ENCODE measurements at places on chromosomes 6 and 20.

DNA sequence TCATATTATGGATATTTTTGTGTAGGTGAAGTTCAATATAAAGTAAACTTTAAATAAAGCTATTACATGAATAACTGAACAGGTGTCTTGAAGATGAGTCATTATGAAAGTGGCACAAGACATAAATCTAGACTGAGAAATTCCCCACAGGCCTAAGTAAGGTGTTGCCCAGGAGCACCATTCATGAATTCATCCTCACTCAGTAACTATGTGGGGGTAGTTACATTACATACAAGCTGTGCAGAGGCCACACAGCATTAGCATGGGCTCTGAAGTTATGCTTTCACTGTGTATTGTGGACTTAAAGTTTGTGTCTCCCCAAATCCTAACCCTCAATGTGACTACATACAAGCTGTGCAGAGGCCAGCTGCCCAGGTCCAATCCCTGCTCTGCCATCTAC, 65.9 kb downstream of the BCAS1 start:
- no peak for DNase-seq

- no peak for DNase-seq
These were observed 109.1 kb downstream of the TOX2 start for GRCh38 chr20:44023515-44024371.

GRCh38 chr6:45923831-45924391, 91.7 kb downstream of the CLIC5 start:
- peak; percentile 60 for DNase-seq

DNA sequence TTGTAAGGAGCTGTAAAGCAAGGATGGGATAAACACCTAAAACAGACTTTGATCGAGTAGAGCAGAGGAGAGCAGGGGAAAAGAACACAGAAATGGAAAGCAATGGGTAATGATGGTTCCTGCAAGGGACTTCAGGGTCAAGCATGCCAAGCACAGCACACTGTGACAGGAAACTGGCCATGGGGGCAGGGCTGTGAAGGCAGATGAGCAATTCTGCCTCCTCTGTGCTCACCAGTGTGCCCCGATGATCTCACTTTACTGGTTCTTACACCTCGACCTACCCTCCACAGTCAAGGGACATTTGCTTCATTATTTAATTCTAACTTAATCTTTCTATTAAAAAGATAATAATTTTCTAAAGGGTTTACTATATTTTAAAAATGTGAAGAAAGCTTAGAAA, 21.6 kb upstream of the MYB start:
- no peak for DNase-seq

DNA sequence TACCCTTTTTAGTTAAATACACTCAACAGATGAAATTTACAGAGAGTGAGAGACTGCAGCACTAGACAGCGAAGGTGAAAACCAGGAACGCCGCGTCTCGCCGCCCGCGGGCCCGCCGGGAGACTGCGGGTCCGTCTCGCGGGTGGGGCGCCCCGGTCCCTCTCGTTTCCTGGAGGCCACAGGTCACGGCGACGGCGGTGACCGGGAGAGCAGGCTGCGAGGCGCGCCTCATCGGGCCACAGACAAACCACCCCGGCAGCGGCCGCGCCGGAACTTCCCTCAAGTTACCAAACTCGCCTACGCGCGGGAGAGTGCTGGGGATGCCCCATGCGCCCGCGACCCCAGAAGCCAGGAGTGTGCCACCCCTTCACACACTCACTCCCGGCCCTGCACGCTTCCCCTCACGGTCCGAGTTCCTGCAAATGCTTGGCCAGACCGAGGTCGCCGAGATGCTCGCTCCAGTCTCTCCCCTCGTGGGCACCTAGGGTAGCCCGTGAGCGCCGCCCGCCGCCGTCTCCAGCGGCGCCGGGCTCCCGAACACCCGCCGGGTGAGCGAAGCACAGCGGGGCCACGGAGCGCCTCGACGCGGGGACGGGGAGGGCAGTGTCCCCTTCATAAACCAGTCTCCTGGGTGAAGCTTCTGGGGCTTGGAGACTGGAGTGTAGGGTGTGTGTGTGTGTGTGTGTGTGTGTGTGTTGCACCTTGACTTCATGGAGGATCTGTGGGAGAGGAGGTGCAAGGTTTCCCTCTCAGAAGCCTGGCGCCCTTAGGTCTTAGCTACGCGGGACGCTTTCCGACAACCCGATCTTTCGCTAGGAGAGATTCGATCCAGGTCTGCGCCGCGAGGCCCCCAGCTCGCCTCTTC, 1.4 kb downstream of the BACH2 start:
- DNase-seq = no peak

DNA sequence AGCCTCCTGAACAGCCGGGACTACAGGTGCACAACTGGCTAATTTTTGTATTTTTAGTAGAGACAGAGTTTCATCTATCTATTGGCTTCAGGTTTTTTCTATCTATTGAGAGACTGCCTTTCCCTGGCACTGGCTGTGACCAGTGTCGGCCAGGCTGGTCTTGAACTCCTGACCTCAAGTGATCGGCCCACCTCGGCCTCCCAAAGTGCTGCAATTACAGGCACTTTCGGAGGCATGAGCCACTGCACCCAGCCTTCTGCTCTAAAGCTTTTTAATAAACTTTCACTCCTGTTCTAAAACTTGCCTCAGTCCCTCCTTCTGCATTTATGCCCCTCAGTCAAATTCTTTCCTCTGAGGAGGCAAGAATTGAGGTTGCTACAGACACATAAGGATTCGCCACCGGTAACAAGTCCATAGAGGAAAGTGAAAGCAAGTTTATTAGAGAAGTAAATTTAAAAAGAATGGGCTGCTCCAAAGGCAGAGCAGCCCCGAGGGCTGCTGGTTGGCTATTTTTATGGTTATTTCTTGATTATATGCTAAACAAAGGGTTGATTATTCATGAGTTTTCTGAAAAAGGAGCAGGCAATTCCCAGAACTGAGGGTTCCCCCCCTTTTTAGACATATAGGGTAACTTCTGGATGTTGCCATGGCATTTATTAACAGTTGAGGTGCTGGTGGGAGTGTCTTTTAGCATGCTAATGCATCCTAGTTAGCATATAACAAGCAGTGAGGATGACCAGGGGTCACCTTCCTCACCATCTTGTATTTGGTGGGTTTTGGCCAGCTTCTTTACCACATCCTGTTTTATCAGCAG, 44.8 kb upstream of the RNGTT start:
- no peak for DNase-seq

DNA sequence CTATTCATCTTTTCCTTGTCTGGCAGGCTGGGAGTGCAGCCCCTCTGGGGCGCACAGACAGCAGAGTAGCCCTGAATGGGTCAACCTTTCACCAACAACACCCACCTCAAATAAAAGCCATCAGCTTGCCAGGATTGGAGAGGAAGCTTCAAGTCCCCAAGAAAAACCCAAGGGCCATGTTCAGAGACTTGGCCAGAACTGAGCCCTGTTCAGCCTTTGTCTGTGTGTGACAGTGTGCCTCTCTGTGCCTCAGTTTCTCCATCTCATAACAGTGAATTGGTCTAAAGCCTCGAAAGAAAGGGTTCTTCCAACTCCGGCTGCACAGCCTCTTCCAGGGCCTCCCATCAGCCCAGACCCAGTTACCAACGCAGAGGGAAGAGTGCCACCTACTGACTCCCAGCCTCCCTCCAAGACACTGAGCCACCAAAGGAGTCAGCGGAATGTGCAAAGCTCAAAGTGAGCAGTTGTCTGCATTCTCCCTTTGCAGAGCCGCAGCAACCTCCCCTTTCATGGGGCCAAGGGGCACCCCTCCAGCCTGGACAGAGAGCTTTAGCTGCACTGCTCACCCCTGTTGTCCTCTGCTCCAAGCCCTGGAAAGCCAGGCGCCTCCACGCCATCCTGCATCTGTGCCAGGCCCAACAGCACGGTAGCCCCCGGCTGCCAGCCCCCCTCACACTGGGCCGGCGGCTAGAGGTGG, 82.7 kb upstream of the TOP1 start:
- peak; percentile 21 for DNase-seq

GRCh38 chr6:85561750-85562357, 31.8 kb downstream of the SNX14 start:
- peak; percentile 39 for DNase-seq

- DNase-seq = no peak
These were observed 985 bp downstream of the ZBP1 start for GRCh38 chr20:57619051-57619831.

DNA sequence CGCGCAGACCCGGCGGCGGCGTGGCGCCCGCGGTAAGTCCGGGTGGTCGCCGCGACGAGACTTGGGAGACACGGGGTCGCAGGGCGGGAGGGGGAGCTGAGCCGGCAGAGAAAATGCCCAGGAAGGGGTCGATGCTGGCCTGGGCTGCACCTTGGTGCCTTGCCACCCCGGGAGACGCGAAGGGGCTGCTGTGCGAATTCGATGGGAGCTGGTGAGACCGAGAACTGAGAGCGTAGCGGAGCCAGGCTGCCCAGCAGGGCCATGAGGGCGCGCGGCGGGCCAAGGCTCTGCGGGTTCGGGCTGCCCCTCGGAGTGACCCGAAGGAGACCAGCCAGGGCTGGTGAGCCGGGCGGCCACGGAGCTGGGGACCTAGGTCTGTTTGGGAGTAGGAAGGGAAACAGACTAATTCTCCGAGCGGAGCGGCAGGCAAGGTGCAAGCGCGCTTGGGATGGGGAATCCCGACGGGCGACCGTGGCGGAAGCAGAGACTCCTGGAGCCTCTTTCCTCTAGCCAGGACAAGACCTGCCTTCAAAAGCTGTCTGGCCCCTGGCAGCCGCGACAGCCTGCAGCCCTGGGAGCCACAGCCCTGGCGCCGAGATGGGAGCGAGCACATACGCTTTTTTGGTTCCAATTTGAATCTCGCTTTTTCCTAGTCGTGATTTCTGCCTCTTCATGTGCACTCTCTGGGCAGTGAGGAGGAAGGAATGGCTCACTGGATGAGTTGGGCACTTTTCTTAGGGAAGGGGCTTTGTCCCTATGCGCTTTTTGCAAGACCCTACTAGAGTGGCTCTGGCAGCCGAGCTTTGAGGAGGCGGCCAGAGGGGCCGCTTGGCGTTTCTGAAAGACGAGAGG, 691 bp downstream of the SYNDIG1 start:
- no peak for DNase-seq

- no peak for DNase-seq
These were observed 55.6 kb downstream of the FAM120B start for GRCh38 chr6:170362121-170362520.

All from HFFc6 (cell line).